Sigmoid colon (tissue), 7 donors: ENCODE measurements at places on chromosomes 5 and 9. TPM values are rescaled to one million over a fixed set of nuclear protein-coding genes. Genes with fewer than 3 reads are reported as not detected.

Gene PLPPR1
- polyA plus RNA-seq = not detected

GRCh38 chr9:13717322-13718054 lies 438.0 kb upstream of the MPDZ start:
- peaks cover 22% of the 10 kb centered on the region for H3K4me1 ChIP-seq
- no peak for DNase-seq
- H3K4me3 ChIP-seq = no peak overlapping the region
- no peak overlapping the region for H3K27ac ChIP-seq
- H3K36me3 ChIP-seq = no peaks in the 10 kb centered on the region

Gene PGM5
- polyA plus RNA-seq = 3.9 TPM

Gene SCGB3A2
- not detected for polyA plus RNA-seq

- no peaks in the 10 kb centered on the region for H3K36me3 ChIP-seq
- H3K4me3 ChIP-seq = no peak overlapping the region
- no peak overlapping the region for H3K27ac ChIP-seq
- H3K4me1 ChIP-seq = no peaks in the 10 kb centered on the region
- no peak for DNase-seq
- H3K27me3 ChIP-seq = no peaks in the 10 kb centered on the region
Observed at GRCh38 chr5:77239126-77239741, 28.8 kb downstream of the PDE8B start.

- no peaks in the 10 kb centered on the region for H3K36me3 ChIP-seq
- peak overlapping the region; percentile 96 for H3K27ac ChIP-seq
- DNase-seq = no peak
- H3K4me1 ChIP-seq = peaks cover 9% of the 10 kb centered on the region
- H3K4me3 ChIP-seq = peak overlapping the region; percentile 96
Observed at GRCh38 chr5:116084287-116084691, 536 bp upstream of the COMMD10 start.

Gene PCDHB7
- polyA plus RNA-seq = not detected

DNA sequence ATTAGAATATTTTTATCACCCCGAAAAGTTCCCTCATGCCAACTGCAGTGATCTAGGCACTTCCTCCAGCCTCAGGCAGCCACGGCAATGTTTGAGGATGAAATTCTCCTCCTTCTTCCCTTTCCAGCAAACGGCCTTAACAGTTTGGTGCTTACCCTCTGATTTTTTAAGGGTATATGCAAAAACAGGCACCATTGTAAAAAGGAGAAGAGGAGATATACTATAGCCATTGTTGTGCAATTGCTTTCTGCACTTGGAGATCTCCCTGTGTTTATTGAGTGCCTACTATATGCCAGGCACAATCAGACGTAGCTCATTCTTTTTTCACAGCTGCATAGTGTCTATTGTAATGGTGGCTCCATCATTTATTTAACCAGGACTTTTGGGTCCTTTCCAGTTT lies 29.4 kb downstream of the GSN start:
- H3K4me1 ChIP-seq = peaks cover 94% of the 10 kb centered on the region
- peaks cover 6% of the 10 kb centered on the region for H3K36me3 ChIP-seq
- DNase-seq = no peak
- peak overlapping the region; percentile 94 for H3K27ac ChIP-seq
